ENCODE measurements at places on chromosomes 3 and 15.

GRCh38 chr3:136885357-136886213 lies 23.6 kb downstream of the NCK1 start:
- peak; percentile 38 for DNase-seq

DNA sequence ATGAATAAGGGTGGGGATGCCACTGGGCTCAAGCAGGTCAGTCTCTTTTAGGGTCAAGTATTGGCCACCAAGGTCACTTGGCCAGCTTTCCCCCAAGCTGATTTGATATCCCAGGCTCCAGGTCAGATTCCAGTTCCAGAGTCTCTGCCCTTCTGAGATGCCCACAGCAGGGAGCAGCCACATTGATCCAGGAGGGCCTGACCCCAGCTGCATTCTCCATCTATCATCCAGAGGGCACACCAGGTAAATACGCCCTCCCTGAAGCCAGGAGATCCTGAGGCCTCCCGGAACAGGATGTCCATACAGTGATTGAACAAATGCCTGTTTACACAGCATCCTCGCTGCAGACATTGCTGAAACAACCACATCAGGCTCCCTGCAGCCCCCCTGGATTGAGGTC lies 264.6 kb upstream of the TLE3 start:
- no peak for DNase-seq

GRCh38 chr3:46917257-46917656 lies 39.7 kb downstream of the PTH1R start:
- DNase-seq, result no peak

GRCh38 chr15:79025201-79025600 lies 65.4 kb downstream of the RASGRF1 start:
- DNase-seq, result peak; percentile 37

DNA sequence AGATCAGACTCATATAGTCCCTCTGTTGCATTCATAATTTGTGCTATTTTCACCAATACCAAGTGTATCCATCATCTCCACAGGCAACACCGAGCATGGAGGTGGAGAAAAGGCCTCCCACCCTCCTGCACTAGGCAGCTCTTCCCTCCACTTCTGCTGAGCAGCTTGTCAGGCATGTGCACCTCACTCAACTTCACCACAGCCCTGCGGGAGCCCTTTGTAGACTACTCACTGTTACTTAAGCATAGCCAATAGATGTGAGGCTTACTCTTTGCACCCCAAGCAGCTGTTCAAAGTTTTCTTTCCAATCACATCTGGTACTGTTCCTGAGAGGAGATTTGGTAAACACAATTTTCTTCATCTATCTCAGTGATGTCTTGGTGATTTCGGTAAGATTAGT lies 16.9 kb upstream of the GUCA1C start:
- DNase-seq, result no peak

DNA sequence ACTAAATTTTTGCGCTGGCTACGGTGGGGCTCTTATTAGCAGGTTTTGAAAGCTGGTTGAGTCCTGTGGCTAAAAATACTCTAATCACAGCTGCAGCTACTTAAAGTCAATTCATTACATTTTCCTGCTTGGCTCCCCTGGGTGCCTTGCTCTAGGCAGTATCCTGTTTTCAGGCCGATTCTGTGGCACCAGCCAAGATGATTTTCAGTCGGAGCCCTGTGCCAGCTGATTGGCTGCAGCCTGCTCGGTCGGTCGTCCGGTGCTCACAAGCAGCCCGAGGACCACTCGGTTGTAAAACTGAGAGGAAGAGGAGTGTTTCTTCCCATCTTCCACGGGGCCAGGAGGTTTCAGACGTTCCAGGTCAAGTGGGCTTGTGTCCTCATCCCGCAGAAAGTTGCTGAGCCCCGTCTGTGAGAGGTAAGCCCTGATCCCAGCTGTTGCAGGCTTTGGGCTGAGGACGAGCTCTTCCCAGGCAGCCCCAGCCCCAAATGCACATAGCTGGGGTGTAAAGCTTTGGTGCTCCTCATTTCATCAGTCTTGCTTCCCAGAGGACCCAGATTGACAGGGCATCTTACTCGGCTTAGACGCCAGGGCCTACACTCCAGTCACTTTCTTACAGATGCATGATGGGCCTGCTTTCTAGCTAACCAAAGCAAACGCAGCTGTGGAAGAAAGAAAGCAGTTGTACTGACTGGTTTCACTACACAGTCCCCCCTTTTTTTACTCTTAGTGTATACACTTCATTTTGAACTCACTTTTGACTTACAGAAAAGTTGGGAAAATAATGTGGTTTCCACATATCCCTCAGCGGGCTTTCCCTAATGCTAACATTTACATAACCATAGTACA lies 15.9 kb downstream of the LYSMD4 start:
- DNase-seq, result peak; percentile 71

GRCh38 chr15:28955160-28955992 lies 69.6 kb downstream of the APBA2 start:
- no peak for DNase-seq

GRCh38 chr3:186990878-186991308 lies 60.6 kb downstream of the ST6GAL1 start:
- no peak for DNase-seq

DNA sequence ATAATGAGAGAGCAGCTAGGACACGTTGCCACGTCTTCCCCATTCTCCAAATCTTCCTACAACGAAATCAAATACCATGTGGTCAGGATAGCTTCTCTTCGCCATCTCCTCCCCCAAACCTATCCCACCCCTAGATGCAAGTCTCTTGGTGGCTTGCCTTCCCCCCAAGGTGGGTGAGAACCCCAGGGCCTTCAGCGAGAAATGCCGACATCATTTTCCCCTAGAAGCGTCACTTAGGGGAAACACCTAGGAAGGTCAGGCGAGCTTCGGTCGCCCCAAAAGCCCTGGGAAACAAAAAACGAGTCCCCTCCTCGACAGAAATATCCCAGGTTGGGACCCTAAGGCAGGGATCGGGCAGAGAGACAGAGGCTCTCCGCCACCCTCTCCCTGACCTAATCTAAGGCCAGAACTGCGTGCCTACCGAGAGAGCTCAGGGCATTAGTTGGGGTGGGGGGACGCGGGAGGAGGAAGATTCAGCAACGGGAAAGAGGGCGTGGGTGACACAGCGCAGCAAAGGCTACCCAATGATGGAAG lies 502 bp downstream of the DPH3 start:
- no peak for DNase-seq

All from GM20000 (cell line).